ENCODE measurements at places on chromosomes 16 and 17.

- no peak for DNase-seq
Observed at GRCh38 chr17:64384253-64385186, 6.1 kb downstream of the PECAM1 start.

GRCh38 chr17:44345454-44346026 is 438 bp downstream of the GRN start:
- no peak for DNase-seq

DNA sequence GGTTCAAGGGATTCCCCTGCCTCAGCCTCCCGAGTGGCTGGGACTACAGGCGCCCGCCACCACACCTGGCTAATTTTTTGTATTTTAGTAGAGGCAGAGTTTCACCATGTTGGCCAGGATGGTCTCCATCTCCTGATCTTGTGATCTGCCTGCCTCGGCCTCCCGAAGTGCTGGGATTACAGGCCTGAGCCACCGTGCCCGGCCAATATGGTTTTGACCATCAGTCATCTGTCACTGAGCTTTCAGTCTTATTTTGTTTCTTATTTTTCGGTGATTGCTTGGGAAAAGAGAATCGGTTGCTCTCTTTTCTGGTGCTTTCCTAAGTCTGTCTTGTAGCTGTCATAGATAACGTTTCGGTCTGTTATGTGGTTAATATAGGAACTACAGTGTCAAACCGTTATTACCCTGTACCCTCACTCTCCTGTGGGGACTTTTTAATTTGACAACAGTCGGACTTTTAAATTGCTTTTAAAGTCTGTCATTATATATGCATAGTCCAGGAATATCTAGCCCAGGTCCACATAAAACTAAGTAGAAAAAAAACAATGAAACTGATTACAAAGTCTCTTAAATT is 453.4 kb downstream of the KCNJ18 start:
- DNase-seq = no peak

DNA sequence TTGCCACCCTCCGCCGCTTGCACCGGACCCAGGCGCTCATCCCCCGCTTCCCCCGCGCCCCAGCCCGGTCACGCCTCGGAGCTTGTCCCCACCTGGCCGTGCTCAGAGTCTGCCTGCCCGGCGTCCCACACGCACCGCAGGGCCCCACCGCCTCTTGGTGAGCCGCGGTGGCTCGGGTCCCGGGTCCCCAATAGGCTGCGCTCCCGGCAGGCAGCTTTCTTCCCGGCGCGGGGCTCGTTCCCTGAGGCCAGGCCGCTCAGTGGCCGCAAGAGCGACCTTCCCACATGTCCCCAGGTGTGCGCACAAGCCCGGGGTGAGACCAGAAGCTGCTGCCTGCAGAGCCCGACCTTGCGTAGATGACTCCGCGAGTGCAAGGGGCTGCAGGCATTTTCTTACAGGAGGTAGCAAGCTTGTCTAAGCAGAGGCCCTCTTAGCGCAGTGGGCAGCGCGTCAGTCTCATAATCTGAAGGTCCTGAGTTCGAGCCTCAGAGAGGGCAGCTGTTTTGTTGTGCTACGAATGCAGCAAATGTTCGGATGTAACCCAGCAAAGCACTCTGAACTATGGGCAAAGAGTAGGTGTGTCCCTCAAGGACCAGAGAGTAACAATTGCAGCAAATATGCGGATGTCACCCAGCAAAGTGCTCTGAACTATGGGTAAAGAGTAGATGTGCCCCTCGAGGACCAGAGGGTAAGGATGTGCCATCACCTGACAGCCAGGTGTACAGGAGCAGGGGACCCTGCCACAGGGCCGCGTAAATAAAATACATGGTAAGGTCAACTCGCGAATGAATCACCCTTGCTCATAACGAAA is 15.6 kb downstream of the TLE7 start:
- no peak for DNase-seq

GRCh38 chr17:488993-489757 is 136.6 kb upstream of the RPH3AL start:
- DNase-seq = no peak

DNA sequence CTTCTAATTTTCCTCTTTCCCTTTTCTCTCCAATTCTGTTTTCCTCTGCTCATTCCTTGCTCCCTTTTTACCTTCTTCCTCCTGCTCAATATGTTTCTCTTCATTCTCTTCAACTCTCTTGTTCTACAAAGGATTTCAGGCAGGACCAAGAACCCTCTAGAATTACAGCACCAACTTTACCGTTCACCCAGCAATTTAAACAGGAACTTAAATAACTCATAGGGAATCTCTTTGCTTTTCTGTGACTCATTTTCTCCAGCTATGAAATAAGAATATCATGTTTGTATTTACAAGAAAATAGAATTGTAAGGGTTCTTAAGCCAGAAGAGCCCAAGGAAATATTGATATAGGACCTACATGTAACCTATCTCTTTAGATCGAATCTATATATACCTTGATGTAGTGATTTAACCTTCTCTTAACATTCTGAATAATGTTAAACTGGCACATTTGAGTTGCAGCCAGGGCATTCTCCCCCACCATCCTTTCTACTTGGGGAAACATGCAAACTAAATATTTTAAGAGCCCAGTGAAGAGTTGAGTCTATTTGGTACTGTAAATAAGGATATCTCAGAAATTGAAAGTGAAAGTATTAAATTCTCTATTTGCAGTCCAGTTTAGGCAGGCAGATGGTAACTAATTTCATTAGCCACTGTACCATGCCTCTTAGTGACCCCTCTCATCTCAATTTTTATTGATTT is 137.0 kb downstream of the ANKFN1 start:
- DNase-seq = no peak

GRCh38 chr17:6701719-6702118 is 11.4 kb downstream of the SLC13A5 start:
- DNase-seq = no peak

DNA sequence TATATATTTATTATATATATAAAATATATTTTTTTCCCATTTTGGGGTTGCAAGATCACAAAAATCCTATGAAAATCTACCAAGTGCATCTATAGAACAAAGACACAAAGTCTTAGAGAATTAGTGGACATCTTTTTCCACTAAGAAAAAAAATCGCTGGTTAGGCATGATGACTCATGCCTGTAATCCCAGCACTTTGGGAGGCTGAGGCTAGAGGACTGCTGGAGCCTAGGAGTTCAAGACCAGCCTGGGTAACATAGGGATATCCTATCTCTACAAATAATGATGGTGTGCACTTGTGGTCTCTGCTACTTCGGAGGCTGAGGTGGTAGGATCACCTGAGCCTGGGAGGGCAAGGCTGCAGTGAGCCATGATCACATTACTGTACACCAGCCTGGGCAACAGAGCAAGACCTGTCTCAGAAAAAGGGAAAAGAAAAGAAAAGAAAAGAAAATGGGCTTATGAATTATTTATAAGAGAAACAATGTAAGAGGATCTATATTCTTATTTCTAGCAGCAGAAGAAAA is 185.1 kb upstream of the PSMD7 start:
- no peak for DNase-seq

DNA sequence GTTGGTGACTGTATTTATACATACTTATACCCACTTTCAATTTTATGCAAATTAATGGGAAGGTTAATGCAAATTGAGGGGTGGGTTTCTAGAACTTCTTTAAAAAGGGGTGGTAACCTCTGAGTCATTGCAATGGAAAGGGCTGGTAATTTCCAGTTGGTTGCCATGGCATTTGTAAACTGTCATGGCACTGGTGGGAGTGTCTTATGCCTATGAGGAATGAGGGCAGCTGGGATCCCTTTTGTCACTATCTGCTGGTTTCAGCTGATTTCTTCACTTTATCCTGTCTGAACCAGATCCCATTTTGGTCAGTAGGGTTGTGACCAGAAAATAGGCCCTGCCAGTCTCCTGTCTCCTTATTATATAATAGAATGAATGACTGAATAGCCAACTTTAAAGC is 1006.7 kb upstream of the GOT2 start:
- no peak for DNase-seq

DNA sequence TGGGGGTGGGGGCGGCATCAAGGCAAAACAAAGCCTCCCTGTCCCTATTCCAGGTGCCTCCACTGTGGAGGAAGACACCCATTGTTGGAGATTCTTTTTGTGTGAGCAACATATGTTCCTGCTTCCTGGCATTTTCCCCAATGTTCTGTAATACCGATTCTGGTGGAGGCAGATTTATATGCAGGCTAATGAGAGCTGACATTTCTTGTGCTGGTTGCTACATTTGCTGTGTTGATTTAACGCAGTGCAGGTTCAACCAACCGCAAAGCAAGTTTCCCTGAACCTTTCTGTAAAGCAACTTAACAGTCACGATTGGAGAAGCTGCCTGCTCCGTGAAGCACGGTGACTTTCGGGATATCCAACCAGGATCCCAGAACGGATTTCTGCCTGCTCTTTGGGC is 260.5 kb downstream of the CBLN1 start:
- DNase-seq = no peak

DNA sequence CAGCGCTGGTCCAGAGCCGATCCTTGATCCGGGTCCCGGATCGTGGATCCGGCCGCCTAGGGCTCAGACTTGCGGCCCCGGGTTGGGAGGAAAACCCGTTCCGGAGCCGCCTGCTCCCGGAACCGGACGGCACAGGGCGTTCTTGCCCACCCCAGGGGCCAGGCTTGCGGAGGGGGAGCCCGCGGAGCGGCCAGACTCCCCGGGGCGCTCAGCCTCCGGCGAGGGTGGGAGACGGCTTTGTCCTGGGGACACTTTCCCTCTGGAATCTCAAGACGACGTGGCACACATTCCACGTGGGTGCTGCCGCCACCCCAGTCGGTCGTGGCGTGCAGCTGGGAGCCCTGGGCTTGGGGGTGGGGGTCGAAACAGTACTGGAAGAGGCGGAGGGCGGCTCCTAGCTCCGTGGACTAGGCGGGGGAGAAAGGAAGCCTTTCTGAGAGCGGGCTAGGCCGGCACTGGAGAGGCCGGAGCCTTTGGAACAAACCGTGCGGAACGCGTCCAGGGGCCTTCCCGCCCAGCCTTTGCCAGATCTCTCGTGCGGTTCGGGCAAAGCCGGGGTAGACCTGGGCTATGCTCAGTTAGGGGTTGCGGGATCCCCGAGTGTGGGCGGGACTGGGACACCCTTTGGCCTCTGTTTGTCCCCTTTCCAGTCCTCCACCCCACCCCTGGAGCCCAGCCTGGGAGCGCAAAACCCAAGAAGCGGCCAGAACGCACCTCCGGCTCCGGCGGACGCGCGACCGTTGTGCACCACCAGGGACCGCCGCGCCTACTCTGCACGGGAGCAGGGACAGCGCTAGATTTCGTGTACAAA is 26.5 kb downstream of the SREBF1 start:
- no peak for DNase-seq

DNA sequence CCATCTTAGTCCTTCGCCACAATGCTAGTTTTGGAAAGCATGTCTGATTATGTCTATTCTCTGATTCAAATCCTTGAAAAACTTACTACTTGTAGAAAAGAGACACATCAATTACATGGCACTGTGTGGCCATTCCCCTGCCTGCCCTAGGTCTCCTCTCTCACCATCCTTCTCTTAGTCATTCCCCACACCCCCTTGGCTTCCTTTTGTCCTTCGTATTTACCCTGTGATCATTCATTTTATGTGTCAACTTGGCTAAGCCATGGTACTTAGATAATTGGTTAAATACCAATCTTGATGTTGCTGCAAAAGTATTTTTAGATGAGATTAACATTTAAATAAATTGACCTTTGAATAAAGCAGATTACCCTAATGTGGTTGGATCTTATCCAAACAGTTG is 122.9 kb upstream of the CDH11 start:
- DNase-seq = no peak

- no peak for DNase-seq
Observed at GRCh38 chr16:88013091-88013609, 61.9 kb downstream of the BANP start.

GRCh38 chr17:19940722-19941464 is 36.7 kb downstream of the AKAP10 start:
- no peak for DNase-seq

- DNase-seq = no peak
Observed at GRCh38 chr16:67260426-67261063, 11.8 kb downstream of the SLC9A5 start.

DNA sequence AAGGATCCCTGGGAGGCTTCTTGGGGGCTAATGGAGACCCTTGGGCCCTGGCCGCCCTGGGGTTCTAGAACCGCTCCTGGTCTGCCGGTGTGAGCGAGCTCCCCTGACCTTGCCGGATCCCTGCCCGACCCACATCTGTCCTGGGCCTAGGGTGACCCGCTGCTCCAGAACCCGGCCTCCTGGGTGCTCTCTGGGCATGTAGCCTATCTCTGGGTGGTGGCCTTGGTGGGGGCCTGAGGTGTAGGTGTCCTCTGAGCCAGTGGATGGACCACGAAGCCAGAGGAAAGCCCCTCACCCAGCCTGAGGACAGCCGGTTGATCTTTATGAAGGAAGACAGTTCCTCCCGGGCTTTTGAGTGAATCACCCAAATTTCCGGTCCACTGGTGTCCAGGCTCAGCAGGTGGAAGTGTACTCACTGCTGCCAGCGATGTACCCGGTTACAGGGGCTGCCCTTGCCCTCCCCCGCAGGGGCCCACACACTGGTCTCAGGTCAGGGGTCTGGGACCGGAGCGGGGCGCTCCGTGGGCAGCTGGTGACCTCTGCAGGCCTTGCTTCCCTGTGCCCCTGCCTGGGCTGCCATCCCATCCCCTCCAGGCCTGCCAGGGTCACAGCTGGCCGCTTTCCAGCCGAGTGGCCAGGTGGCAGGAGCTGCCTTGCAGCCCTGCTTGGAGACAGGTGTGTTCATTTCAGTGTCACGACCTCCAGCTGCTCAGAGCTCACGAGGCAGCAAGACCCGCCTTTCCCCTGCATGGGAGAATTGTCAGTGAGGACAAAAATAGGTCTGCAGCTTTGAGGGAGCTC is 10.5 kb upstream of the GSE1 start:
- DNase-seq = no peak

DNA sequence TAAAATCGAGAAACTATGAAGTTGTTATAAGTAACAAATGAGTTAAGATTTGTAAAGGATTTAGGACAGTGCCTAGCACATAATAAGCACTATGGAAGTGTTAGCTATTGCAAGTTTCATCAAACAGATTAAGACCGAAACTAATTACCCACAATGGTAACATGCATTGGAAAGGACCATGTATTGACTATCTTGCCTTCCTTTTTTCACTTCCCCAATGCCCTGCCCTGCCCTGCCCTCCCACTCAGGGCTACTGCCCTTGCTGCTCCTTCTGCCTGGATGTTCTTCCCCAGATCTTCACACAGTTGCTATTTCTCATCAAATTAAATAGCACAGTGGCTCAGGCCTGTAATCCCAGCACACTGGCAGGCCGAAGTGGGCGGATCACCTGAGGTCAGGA is 202.1 kb upstream of the PSMD7 start:
- DNase-seq = no peak

- DNase-seq = no peak
Observed at GRCh38 chr16:49019831-49020230, 261.8 kb downstream of the CBLN1 start.

GRCh38 chr17:11935734-11936406 is 61.4 kb downstream of the ZNF18 start:
- DNase-seq = no peak

GRCh38 chr17:81976332-81977210 is 858 bp upstream of the ASPSCR1 start:
- DNase-seq = no peak

GRCh38 chr17:72400863-72401262 is 280.0 kb downstream of the SOX9 start:
- no peak for DNase-seq

All from stimulated activated CD8-positive, alpha-beta memory T cell treated with anti-CD3 and anti-CD28 coated beads, Interleukin-4, amount 100 ng/mL, for 1 hour (primary cell).